ENCODE measurements at places on chromosomes 3 and 15. TPM values are rescaled to one million over a fixed set of nuclear protein-coding genes. Genes with fewer than 3 reads are reported as not detected.

Gene RMDN3
- 15.0 TPM for total RNA-seq

Gene PLA2G4E
- total RNA-seq, result not detected

Gene LRRC34
- total RNA-seq, result 8.1 TPM

Gene HESX1
- total RNA-seq, result 0.47 TPM

Gene GOLGA6B
- not detected for total RNA-seq

Gene CP
- 1.7 TPM for total RNA-seq

Gene SPATA12
- not detected for total RNA-seq

Gene ZKSCAN7
- total RNA-seq, result 29.8 TPM

Gene ONECUT1
- not detected for total RNA-seq

Gene RETNLB
- total RNA-seq, result not detected

Gene WDR73
- 25.7 TPM for total RNA-seq

Gene HIGD2B
- 0.47 TPM for total RNA-seq

Gene KCNH8
- total RNA-seq, result 13.1 TPM

Gene TNFSF10
- 4.7 TPM for total RNA-seq

Gene PRRT3
- 4.1 TPM for total RNA-seq

Gene SLC51A
- total RNA-seq, result not detected

Gene TGM5
- not detected for total RNA-seq

Gene CPN2
- total RNA-seq, result not detected

Gene MME
- total RNA-seq, result 7.2 TPM

Gene HHATL
- total RNA-seq, result not detected

Gene THPO
- total RNA-seq, result not detected

Gene NOX5
- under 0.01 TPM for total RNA-seq

Gene TMEM44
- total RNA-seq, result 20.6 TPM

Gene RTP1
- total RNA-seq, result not detected

Gene CYP1A2
- total RNA-seq, result not detected

Gene EIF1B
- 55.4 TPM for total RNA-seq

Gene CSPG5
- total RNA-seq, result 131 TPM

Gene FEZF2
- total RNA-seq, result 15.0 TPM

Gene CLDN1
- total RNA-seq, result 1.6 TPM

Data from occipital lobe (tissue), 3 donors.